Effector memory CD4-positive, alpha-beta T cell (primary cell): ENCODE measurements at places on chromosomes 5 and 9.

- no peak for DNase-seq
Observed at GRCh38 chr5:115962565-115963402, 509 bp downstream of the LVRN start.

- no peak for DNase-seq
Observed at GRCh38 chr5:85703296-85703695, 914.4 kb upstream of the COX7C start.

DNA sequence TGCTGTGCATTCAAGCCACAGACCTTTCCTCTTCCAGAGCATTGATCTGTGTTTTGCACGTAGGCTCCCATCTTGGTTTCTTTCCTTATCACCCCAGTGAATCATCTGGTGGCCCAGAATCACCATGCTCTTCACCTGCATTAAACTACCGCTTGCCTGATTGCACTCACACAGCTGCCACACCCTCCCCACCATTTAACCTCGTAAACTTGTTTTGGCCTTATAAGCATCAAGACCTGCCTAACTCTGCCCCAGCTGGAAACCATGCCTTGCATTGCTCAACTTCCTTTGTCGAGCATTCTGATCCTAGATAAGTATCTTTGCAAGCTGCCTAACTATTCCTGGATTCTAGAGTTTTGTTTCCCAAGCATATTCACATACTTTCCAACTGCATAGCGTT, 369.6 kb upstream of the SEMA6A start:
- no peak for DNase-seq

DNA sequence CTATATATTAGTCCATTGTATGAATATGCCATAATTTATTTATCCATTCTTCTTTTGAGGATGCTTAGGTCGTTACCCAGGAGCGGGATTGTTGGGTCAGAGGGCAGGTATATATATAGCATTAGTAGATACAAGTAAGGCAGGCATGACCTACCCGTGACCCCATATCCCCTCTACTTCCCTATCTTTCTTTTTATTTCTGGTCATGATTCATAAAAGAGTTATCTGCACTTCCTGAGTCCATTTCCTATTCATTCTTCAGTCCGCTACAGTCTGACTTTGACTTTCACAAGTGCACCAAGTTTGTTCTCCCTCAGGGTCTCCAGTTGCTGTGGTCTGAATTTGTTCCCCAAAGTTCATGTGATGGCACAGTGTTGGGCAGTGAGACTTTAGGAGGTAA, 6.9 kb downstream of the RHOBTB3 start:
- DNase-seq: no peak

- DNase-seq: no peak
Observed at GRCh38 chr9:137217276-137218211, 4.5 kb downstream of the RNF208 start.

- no peak for DNase-seq
Observed at GRCh38 chr9:72533322-72533721, 11.9 kb downstream of the TMC1 start.

DNA sequence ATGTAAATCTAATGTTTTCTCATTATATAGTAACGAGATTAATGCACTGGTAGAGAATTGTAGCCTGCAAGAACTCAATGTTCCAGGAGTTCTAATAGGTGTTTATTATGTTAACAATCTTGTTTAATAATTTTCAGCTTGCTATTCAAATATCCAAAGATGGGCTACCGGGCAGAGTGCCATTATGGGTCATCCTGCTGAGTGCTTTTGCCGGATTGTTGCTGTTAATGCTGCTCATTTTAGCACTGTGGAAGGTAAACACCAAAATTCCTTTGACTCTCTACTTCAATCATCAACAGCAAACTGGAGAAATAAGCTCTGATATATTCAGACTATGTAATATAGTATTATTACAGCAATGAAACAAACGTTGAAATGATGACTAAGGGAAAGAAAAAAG, 41.9 kb upstream of the ITGA2 start:
- DNase-seq: no peak

GRCh38 chr5:156328766-156329165, 1.8 kb downstream of the SGCD start:
- DNase-seq: no peak

DNA sequence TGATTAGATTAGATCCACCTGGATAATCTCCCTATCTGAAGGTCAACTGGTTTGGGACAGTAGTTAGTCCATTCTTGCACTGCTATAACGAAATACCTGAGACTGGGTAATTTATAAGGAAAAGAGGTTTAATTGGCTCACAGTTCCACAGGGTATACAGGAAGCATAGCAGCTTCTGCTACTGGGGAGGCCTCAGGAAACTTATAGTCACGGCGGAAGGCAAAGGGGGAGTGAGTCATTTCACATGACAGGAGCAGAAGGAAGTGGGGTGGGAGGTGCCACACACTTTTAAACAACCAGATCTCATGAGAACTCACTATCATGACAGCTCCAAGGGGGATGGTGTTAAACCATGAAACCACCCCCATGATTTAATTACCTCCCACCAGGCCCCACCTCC, 9.9 kb downstream of the C9orf40 start:
- DNase-seq: no peak

DNA sequence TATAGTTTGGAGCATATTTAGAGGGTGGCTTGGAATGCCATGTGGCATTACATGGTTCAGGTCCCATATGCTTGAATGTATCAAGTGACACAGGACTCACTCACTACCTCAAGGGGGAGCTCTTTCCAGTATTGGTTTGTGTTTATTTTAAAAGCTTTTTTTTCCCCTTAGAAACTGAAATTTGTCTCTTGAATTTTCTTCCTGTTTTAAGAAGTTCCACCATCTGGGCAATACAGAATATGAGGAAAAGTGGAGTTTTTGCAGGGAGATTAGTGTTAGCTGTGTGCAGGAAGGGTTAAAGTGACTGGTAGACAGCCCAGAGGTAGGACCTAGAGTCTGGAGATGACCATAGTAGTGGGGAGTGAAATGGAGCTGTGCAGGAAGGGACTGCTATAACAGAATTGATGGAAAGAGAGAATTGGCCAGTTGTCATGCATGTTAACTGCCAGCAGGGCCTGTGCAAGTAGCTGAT, 36.6 kb downstream of the CTNNA1 start:
- DNase-seq: no peak

DNA sequence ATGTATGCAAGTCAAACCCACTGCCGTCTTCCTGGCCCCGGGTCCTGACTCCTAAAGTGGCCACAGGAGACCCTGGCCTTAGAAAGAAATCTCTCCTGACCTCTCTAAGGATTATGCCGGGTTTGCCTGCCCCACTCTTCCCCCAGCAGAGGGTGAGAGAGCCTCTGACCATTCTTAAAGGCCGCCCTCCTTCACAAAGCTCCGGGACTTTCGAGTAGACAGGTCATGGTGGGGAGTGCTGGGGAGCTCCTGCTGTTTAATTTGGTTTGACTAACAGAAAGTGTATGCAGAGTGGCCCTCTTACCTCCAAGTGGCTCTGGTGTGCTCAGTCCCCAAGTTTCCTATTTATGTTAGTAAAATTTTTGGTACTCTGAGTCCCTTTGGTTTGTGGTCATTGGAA, 111.8 kb downstream of the LRRC70 start:
- no peak for DNase-seq
